ENCODE measurements at places on chromosomes 7 and 10.

DNA sequence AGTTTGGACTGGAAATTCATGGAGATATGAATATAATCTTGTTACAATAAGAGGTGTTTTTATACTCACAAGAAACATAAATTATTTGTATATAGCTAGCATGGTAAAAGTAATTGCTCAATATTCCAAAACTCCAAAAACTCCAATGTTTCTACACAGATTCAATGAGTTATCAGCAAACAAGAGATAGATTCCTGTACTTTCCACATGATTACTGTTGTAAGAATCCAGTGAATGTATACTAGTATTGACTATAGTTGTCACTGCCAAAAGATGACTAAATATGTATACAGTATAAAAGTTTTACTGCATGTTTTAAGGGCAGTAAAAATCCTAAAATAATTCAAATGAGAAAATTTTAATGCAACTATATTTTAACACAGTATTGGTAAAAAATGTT, 10.7 kb downstream of the ATOH7 start:
- DNase-seq: no peak

DNA sequence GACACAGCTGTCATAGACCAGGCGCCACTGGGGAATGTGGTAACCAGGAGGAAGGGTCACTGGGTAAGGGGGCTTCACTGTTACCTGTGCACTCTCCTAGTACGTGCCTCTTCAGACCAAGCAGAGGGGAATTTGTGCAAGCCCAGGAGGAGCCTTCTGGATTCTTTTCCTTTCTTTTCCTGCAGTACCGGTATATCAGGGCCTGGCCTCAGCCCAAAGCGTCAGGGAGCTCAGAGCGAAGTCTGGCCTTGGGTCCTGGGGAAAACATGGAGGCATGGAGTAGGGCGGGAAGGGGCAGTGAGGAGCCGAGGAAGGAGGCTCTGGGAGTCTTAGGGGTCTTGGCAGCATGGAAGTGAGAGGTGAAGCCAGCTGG, 133.6 kb upstream of the GDF10 start:
- no peak for DNase-seq

DNA sequence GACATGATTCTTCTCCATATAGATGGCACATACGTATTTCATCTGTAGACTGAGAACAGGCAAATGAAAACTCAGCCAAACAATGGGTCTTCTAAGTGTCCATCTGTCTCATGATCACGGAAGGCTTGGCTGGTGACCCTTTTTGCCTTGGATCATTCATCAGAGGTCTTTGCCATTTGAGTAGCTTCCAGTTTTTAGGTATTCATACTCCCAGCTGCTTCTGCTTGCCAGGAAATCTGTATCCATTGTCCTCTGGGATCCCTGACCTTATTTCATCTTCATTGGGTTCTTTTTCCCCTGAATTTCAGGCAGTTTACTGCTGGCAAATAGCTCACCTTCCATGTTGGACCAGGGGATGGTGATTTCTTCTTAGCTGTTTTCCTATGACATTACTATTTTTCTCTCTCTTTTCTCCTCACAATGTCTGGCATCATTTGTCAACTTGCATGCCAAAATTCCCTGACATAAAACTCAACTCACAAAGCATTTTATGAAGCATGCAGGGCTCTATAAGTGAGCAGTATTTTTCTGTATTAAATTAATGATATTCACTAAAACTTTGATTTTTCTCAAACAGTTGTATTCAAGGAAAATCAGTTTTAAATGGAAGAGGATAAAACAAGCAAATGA, 241.2 kb downstream of the DNAJB9 start:
- DNase-seq: no peak

DNA sequence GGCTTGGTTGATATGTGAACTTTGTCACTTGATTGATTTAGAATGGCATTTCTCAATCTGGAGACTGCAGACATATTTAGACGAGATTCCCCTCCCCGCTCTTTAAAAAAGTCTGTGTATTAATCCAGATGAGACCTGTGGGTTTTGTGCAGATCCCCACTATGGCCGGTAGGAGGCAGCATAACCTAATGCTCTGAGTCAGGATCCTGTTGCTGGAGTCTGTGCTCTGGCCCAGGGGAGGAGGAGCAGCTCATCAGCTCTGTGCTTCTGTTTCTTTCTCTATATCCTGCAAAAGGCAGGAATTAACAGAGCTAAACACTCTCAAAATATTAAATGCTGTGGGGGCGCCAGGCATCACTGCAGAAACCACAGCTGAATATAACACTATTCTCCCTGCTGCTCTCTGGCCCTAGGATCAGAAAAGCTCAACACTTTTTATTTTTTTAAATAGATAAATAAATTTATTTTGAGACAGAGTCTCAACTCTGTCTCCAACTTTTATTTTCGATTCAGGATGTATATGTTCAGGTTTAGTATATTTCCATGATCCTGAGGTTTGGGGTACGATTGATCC, 23.9 kb upstream of the SEPHS1 start:
- peak; percentile 77 for DNase-seq

DNA sequence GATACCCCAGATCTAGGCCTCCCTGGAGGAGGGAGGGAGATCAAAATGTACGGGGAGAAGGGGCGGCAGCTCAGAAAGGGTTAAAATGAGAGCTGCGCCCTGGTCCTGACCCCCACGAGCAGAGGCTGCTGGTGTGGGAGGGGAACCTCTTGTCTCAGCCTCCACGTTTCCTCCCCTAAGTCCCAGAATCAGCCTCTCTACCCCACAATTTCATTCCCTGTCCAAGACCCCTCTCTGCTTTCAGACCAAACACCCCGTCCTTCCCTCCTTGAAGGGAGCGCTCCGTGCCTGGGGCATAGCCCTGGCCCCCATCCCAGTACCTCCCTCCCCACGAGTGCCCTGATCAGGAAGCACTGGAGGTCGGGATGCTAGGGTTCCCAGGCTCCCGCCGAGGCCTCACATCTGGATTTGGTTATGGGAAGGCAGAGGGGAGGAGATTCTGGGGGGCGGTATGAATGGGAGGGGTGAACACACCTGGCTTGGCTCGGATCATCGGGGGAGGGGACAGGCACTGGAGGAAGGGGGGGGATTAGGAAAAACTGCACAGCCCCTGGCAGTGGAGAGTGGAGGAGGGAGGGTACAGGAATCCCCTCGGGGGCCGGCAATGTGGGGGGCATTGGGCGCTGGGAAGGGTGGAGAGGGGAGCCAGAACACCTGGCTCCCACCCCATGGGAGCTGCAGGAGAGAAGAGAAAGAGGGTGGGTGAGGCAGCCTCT, 2.7 kb downstream of the EPHB4 start:
- no peak for DNase-seq

GRCh38 chr10:49631975-49632374, 18.1 kb downstream of the CHAT start:
- no peak for DNase-seq

- DNase-seq: no peak
Observed at GRCh38 chr10:19683356-19683755, 132.9 kb upstream of the PLXDC2 start.

DNA sequence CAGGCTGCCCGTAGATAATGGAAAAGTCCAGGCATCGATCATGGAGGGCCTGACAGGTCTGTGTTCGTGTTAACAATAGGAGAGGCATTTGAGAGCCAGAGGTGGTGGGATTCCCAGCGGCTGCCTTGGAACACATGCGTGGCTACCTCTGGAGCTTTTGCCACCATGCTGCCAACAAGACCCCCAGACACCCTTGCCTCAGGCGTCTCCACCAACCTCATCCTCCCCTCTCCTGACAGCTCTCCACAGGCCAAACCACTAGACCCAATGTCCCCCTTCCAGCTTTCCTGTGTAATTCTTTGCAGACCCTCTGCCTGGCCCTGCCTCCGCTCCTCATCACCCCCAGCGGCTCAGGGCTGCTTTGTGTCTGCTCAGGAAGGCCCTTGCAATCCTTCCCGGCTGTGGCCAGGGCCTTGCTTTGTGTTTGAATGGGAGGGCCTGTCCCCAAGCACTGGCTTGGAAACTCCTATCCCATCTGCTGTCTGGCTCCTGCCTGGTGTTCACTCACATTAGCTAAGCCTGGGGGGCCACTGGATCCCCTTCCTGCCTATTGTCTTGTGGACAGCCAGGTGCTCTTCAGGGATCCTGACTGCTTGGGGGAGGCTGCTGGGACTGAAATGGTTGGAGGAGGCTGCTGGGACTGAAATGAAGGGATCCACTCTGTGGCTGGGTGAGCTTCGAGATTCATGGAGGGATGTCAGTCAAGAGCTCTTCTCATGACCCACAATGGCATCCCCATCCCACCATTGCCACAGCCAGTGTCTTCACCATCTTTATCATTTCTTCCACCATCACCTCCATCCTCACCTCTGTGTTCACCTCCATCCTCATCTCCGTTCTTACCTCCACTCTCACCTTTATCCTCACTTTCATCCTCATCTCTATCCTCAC, 60.8 kb upstream of the ELN start:
- no peak for DNase-seq

DNA sequence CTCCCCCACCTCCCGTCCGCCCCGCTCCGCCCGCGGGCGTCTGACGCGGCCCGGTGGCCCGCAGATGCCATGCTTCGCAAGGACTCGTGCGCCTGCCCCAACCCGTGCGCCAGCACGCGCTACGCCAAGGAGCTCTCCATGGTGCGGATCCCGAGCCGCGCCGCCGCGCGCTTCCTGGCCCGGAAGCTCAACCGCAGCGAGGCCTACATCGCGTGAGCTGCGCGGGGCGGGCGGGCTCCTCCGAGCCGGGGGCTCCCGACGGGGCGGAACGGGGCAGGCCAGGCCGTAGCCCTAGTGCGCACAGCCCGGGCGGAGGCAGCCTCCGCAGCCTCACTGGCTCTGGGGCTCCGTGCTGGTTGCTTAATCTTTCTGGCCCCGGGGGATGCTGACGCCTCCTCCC, 2.8 kb downstream of the ASIC3 start:
- DNase-seq: peak; percentile 10

DNA sequence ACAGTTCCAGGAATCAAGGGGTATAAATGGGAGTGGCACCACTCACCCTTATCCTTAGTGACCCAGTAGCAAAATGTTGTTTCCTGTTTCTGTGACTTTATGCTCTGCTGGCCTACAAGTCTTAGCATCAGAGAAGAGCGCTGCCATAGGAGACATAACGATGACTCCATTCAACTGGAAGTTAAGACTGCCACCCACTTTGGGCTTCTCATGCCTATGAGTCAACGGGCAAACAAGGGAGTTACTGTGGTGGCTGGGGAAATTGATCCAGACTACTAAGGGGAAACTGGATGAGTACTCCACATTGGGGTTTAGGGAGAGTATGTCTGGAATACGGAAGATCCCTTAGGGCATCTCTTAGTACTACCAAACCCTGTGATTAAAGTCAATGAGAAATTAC, 40.6 kb upstream of the PIK3CG start:
- DNase-seq: no peak

GRCh38 chr7:32501522-32501921, 6.2 kb downstream of the AVL9 start:
- no peak for DNase-seq

DNA sequence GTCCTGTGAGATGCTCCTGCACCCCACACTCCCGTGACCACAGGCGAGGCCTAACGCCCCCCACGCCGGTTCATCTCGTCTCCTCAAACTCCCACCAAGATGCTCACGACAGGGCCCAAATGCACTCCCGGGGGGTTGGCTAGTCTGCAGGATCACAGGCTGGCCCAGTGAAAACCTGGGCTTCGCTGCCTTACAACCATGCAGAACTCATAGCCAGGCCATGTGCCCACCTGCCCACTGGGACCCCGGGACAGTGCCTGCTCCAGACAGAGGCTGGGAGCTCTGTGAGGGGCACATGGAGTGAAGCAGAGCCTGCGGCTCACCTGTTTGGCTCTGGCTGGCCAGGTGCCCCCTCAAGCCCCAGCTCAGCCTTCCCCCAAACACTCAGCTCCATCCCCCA, 9.4 kb upstream of the GPER1 start:
- DNase-seq: no peak

- DNase-seq: no peak
Observed at GRCh38 chr10:83539528-83540308, 599.6 kb upstream of the GHITM start.

GRCh38 chr10:110791541-110792073, 80.1 kb upstream of the PDCD4 start:
- no peak for DNase-seq

GRCh38 chr10:88592906-88593305, 6.3 kb downstream of the LIPJ start:
- no peak for DNase-seq

DNA sequence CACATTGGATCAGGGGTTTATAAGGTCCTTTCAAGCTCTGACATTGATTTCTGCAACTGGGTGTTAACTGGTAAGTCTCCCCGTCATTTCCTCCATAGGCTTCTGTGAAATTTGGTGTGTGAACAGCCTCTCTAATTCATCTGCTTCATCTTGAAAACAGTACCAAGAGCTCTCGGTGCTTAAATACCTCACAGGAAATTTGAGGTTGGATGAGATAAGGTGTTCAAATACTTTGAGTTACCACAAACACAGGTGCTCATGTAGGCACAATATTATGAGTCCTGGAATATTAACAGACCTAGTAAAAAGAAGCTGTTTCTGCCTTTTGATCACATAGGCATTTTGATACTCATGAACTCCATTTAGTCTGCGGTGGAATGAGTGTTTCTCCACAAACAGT, 85.2 kb downstream of the RTKN2 start:
- DNase-seq: peak; percentile 92

DNA sequence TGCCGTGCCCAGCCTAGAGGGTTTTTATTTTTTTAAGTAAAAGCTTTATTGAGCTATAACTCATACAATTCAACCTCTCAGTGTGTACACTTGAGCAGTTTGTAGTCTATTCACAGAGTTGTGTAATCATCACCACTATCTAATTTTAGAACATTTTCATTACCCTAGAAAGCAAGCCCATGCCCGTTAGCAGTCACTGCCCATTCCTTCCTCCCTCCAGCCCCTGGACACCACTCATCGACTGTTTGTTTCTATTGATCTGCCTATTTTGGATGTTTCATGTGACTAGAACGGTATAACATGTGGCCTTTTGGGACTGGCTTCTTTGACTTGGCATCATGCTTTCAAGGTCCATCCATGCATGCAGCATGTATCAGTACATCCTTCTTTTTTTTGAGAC, 25.7 kb upstream of the SEC61A2 start:
- no peak for DNase-seq

- no peak for DNase-seq
Observed at GRCh38 chr7:149824748-149825566, 13.2 kb upstream of the ZNF862 start.

GRCh38 chr7:139776486-139777132, 1.2 kb downstream of the HIPK2 start:
- DNase-seq: peak; percentile 33

DNA sequence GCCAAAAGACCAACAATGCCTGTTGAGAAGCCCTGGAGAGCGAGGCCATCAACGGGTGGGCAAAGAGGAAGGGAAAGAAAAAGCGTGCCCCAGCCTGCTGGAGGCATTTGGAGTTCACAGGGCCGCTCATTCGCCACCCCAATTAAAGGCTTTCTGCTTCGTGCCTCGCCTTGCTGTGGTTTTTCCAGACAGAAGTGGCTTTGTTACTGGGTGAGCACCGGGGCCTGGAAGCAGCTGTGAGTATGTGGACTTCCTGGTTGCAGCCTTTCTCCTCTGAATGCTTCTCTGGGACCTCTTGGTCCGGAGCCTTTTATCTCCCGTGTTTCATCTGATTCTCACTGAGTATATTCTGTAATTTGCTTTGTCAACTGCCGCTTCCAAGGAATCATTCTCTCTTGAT, 118.1 kb upstream of the EGR2 start:
- DNase-seq: no peak

- DNase-seq: no peak
Observed at GRCh38 chr7:43479042-43479441, 103.9 kb upstream of the STK17A start.

All from CD4-positive, alpha-beta T cell treated with Interleukin-4 for 4 hours (primary cell).